Uterus (tissue), 4 donors: ENCODE measurements at places on chromosomes 13 and 19.
A peak's percentile ranks its signal among the peaks of the same experiment; 100 is the strongest.

DNA sequence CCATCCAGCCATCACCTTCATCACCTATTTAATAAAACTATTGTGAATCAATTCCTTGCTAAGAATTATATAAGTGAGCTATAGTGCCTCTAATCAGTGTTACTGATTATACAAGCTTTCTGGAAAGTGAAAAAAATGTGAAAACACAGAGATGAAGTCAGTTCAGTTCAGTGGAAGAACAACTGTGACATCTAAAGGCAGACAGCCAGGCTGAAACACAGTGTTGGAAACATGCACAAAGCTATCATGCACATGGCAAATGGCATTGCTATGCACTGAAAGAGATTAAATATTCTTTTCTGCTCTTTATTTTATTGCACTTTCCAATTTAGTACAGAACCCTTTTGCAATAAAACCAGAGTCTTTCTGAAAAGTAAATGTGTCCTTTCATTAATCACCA lies 294.0 kb downstream of the RBM26 start:
- no peak for DNase-seq

- no peak for DNase-seq
Observed at GRCh38 chr13:23770428-23770827, 118.8 kb downstream of the MIPEP start.

DNA sequence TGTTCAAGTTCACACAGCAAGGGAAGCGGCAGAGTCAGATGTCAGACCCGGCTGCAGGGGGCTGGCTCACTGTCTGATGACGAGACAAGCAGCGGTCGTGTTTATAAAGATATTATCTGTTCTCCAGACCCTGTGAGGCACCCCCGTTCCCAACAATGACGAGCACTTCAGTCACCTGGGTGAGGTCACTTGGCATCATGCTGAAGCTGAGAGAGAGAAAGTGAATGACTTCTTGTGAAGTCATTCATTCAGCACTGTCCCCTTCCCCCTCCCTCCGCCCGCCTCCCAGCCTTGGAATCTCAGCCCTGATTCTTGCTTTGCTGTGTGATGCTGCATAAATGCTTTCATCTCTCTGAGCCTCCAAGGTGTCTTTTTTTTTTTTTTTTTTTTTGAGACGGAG lies 4.9 kb upstream of the LYPD3 start:
- no peak for DNase-seq

DNA sequence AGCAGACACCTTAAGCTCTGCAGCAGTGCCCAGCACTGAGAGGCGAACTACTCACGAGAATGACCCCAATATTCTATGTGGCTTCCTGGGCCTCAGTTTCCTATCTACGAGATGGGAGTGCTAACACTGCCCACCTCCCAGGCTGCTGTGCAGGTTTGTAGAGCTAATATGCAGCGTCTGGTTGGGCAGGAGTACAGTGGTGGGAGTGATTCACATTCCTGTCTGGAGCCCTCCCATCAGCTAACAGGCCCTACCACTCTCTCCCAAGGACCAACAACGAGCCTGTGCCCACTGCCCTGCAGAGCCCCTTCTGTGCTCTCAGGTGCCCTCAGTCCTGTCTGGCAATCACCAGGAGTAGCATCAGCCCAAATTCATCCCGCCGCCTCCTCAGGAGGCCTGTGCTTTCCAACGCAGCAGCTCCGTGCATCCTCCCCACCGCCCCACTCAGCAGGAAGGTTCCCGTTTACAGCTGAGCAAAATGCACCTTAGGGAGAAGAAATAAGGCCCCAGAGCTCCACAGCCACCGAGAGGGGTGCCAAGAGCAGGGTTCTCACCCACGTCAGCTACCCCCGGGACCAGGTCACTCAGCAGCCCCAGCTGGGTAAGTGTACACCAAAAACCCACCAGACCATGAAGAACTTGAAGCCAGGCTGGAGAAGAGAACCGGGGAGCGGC lies 6.6 kb downstream of the AKT2 start:
- no peak for DNase-seq

DNA sequence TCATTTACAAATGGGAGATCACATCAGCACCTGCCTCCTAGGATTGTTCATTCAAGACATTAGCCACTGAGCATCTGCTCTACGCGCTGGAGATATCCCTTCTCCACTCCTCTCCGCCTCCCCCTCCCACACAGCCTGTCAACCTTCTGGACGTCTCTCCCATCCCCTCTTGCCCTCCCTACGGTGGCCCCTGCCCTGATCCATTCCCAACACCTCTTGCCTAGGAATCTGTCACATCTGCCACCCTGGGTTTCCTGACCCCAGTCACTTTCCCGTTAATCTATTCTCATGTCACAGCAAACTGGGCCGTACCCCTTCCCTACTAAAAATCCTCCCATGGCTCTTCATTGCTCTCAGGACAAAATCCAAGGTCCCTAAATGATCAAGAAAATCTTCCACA lies 10.3 kb downstream of the DYRK1B start:
- no peak for DNase-seq

DNA sequence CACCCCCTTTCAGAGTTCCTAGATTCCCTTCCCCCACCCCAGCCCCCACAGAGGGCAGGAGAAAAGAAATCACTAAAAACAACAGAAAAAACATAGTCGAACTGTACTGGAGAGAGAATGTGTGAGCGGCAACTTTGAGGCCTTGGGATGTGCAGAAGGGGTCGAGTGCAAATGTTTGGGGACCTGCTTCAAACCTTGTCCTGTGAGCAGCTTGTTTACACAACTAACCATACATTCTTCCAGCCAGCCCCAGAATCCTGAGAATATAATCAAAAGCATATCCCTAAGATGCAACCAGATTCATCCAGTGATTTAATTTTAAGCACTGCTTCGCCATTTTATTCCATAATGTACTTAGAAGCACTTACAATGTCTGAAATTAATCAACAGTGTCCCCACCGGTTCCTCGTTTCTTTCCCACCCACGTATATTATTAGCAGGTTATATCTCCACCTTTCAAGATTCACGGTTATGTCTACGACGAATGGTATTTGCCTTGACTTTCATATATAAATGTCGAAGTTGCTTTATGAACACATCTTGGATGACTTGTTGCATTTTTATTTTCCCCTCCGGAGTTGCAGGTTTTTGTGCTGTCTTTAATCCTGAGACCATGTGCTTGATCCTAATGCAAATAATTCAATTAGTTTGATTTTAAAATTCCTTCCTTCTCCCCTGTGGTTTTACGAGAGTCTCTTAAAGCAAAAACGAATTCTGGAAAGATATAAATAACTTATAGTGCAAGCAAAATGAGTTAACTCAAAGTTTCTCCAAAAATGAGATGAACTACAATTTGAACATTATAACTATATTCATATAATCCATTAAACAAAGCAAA lies 107.6 kb downstream of the ZIC5 start:
- DNase-seq, result no peak

DNA sequence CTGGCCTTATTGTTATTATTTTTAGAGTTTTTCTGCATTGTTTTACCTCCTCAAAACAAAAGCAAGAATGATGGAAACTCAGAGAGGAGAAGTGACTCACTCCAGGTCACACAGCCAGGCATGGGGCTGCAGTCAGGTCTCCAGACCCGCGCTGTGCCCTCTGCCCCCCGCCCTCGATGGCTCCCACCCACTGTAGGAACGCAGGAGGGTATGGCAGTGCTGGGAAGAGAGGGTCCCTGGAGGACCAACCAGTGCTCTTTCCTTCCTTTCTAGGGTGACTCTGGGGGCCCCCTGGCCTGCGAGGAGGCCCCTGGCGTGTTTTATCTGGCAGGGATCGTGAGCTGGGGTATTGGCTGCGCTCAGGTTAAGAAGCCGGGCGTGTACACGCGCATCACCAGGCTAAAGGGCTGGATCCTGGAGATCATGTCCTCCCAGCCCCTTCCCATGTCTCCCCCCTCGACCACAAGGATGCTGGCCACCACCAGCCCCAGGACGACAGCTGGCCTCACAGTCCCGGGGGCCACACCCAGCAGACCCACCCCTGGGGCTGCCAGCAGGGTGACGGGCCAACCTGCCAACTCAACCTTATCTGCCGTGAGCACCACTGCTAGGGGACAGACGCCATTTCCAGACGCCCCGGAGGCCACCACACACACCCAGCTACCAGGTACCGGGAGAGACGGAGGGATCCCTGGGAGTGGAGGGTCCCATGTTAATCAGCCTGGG lies 5.6 kb downstream of the TIMM13 start:
- DNase-seq, result no peak

DNA sequence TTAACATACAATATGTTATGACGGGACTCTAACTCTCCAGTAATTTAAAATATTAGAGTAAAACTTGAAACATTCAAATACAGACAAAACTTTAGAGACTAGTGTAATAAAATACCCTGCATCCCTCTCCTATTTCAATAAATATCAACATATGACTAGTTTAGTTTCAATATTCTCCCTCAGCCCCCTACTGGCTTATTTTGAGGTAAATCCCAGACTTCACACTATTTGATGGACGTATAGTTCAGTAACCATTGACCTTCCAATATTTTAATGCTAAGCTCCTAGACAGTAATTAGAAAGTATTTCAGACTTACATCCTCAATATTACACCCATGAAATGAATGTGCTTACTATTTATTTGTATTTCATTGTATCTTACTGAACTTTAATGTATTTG lies 180.7 kb upstream of the STARD13 start:
- no peak for DNase-seq

DNA sequence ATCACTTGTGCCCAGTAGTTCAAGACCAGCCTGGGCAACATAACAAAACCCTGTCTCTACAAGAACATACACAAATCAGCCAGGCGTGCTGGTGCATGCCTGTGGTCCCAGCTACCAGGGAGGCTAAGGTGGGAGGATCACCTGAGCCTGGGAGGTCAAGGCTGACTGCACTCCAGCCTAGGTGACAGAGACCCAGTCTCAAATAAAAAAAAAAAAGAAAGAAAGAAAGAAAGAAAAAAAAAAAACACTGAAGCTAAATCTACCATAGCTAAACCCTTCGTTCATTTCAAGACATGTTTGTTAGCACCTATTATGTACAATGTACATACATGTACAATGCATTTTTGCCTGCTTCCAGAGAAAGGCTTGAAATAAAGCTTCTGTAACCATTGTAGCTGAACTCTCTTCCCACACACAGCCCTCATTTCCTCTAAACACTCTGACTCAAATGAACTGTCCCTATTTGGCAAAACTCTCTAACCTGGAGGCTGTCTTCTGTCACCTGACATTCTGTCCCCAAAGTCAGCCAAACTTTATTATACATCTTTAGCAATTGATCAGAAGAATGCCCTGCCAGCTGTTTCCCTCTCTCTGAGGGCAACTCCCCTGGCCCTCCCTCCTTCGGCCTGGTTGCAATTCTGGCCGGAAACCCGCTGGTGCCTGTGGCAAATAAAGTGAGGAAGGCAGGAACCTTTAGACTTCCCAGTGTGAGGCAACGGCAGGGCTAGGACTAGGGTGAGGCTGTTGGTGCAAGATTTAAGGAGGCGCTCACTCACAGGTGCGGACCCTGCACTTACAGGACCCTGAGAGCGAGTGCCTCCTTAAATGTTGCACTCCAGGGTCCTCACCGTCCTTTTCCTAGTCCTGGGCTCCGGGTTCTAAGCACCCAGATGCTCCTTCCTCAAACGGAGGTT lies 1.8 kb downstream of the ETHE1 start:
- DNase-seq, result peak; percentile 43

- DNase-seq, result peak; percentile 94
Observed at GRCh38 chr19:39406656-39407409, at the start of gene ZFP36. Gene ZFP36, plus strand, starts transcription at chr19:39406847. Its CDS starts 58 bp downstream, at chr19:39406905.

- DNase-seq, result no peak
Observed at GRCh38 chr13:98761986-98762616, 9.6 kb upstream of the SLC15A1 start.

DNA sequence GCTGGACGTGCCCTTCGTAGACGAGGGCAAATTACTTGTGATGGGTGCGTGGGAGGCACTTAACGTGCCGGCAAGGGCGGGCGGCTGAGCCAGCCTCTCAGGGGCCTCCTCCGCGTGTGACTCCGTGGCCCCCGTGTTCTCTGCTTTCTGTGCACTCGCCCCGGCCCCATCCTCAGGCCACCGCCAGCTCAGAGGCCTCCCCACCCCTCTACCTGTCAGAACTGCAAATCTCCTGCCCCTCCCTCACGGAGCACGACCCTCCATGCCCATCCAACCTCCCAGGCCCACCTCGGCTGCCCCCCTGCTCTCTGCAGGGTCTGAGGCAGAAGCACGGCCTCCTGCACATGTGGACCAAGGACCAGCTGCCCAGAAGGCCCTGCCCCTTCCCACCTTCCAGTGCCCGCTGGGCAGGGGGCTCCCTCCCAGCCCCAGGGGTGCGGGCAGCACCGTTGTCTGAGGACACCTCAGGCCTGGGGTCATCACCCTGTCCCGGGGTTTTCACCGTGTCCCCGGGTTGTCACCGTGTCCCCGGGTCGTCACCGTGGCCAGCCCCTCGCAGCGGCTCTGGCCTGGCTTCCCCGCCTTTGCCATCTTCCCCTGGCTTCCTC lies 44.5 kb downstream of the TMEM255B start:
- no peak for DNase-seq

- DNase-seq, result no peak
Observed at GRCh38 chr19:57688011-57688763, 6.4 kb downstream of the ZNF551 start.

- DNase-seq, result no peak
Observed at GRCh38 chr13:31946091-31946770, 85.3 kb upstream of the FRY start.

DNA sequence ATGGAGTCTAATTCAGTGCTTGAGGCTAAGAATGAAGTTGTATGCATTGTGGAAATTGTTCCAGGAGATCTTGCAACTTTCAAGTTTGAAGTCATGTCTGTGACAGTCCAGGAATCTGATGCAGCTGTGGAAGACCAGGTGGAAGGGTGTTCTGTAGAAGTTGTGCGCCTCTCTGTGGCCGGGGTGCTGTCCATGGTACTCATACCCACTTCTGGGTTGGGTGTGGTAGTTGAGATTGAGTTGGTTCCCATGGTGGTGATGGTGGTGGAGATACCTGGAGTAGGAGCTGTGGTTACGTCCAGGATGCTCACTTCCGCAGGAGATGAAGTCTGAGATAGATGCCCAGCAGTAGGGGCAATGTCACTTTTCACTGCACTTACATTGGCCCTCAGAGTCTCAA lies 44.3 kb downstream of the MUC16 start:
- no peak for DNase-seq

GRCh38 chr13:45711951-45712350 lies 9.8 kb downstream of the CBY2 start:
- DNase-seq, result no peak

DNA sequence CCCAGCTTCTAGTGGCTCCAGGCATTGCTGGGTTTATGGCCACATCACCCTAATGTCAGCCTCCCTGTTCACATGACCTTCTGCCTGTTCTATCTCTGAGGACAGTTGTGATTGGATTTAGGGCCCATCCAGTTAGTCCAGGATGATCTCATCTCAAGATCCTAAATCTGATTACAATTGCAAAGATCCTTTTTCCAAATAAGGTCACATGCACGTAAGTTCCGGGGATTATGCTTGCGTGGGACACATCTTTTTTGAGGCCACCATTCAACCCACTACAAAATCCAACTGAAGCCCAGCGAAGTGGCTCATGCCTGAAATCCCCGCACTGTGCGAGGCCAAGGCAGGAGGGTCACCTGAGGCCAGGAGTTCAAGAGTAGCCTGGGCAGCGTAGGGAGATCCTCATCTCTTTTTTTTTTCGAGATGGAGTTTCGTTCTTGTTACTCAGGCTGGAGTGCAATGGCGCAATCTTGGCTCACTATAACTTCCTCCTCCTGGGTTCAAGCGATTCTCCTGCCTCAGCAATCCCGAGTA lies 12.3 kb downstream of the PLD3 start:
- no peak for DNase-seq

- no peak for DNase-seq
Observed at GRCh38 chr13:64429691-64430090, 2800.4 kb downstream of the PCDH9 start.

GRCh38 chr13:112445411-112446271 lies 69.5 kb downstream of the SPACA7 start:
- DNase-seq, result no peak

- DNase-seq, result no peak
Observed at GRCh38 chr19:8794823-8795222, 37.3 kb downstream of the ZNF558 start.
